ENCODE measurements at places on chromosomes 3 and 15. TPM values are rescaled to one million over a fixed set of nuclear protein-coding genes. Genes with fewer than 3 reads are reported as not detected.

GRCh38 chr3:72258361-72259141, 473.6 kb upstream of the PROK2 start:
- no peaks in the 10 kb centered on the region for H3K27me3 ChIP-seq
- no peak for DNase-seq
- H3K36me3 ChIP-seq: no peaks in the 10 kb centered on the region

DNA sequence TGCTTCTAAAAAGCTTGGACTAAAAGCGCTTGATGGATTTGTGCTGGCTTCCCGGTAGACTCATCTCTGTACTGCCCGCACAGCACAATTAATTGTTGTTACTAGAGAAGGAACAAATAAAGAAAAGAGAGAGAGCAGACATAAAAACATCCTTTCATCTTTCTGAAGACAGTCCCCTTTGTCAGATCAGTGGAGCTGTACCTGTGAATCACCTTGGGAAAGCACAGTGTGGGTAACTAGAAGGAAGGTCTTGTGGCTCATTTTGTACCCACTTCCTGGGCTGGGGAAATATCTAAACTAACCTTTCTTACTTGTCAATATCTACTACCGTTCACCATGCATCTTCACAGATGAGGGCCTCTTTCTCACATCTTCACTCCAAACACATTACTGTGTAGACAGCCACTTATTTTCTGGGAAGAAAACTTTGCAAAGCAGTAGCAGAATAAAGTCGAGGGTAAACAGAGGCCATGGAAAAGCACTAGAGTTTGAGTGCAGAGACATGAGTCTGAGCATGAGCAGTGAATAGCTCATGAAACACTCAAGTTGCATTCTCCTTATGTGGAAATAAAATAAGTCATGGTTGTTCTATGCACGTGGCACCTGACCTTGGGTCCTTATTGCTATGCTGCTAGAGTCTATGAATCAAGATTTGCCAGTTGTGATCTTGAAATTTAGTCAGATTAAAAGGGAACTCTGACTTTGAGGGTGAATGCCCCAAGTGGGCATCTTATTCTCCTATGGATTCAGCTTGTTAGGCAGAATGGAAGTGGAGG, 169.3 kb downstream of the LPP start:
- H3K36me3 ChIP-seq: no peaks in the 10 kb centered on the region
- H3K27me3 ChIP-seq: no peaks in the 10 kb centered on the region
- H3K4me3 ChIP-seq: no peak overlapping the region
- no peak for DNase-seq

GRCh38 chr3:32117320-32117719, 10.9 kb downstream of the GPD1L start:
- no peak overlapping the region for H3K27ac ChIP-seq
- peaks cover 10% of the 10 kb centered on the region for H3K4me1 ChIP-seq
- no peaks in the 10 kb centered on the region for H3K36me3 ChIP-seq
- no peak overlapping the region for H3K4me3 ChIP-seq

GRCh38 chr3:142849148-142849547, 39.7 kb downstream of the PCOLCE2 start:
- no peaks in the 10 kb centered on the region for H3K36me3 ChIP-seq
- no peak for DNase-seq
- H3K27ac ChIP-seq: no peak overlapping the region
- H3K27me3 ChIP-seq: no peaks in the 10 kb centered on the region
- H3K4me3 ChIP-seq: no peak overlapping the region

GRCh38 chr3:51295625-51296024, 89.5 kb upstream of the MANF start:
- DNase-seq: no peak
- H3K36me3 ChIP-seq: no peaks in the 10 kb centered on the region
- no peaks in the 10 kb centered on the region for H3K27me3 ChIP-seq
- no peak overlapping the region for H3K4me3 ChIP-seq
- no peak overlapping the region for H3K27ac ChIP-seq

LNP1 gene
- 8.2 TPM for total RNA-seq

C3orf85 gene
- not detected for total RNA-seq
